NCI-H748 treated with DMSO at 0.1 percent for 48 hours (cell line): ENCODE measurements at places on chromosomes 1 and 21.

DNA sequence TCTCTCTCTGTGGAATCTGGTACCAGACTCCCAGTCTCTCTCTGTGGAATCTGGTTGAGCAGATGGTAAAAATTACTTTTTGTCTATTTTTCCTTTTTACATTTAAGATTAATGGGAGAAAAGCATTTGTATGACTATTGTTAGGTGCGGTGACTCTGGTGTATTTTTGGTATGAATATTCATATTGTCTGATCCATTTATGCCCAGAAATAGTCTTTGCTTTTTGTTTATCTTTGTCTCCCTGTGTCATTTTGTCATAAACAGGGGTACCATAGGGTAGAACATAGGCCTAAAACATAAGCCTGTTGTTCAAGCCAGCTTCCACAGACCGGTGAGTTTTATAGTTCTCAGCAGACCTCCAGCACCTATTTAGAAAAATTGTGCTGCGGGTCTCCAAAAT is 78.7 kb downstream of the ETS2 start:
- DNase-seq: no peak

DNA sequence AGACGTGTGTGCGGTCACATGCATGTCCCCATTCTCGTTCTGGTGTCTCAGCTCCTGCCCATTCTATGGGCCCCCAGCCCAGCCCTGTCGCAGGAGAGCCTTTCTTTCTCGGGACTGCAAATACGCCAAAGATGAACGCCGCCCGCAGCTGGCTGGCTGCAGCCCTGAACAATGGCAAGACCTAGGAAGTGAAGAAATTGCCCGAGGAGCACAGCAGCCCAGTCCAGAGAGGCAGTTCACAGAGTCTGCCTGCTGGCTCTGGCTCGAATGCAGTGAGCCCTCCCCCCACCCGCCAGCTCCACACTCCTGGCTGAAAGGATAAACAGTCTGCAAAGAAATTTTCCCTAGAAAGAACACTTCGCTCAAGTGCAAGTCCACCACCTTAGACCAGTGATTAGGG is 23.3 kb downstream of the PAX7 start:
- DNase-seq: no peak

GRCh38 chr21:38377165-38378088 is 120.6 kb downstream of the KCNJ15 start:
- no peak for DNase-seq

- DNase-seq: no peak
Measured at GRCh38 chr1:226296911-226297310, 12.1 kb downstream of the LIN9 start.

DNA sequence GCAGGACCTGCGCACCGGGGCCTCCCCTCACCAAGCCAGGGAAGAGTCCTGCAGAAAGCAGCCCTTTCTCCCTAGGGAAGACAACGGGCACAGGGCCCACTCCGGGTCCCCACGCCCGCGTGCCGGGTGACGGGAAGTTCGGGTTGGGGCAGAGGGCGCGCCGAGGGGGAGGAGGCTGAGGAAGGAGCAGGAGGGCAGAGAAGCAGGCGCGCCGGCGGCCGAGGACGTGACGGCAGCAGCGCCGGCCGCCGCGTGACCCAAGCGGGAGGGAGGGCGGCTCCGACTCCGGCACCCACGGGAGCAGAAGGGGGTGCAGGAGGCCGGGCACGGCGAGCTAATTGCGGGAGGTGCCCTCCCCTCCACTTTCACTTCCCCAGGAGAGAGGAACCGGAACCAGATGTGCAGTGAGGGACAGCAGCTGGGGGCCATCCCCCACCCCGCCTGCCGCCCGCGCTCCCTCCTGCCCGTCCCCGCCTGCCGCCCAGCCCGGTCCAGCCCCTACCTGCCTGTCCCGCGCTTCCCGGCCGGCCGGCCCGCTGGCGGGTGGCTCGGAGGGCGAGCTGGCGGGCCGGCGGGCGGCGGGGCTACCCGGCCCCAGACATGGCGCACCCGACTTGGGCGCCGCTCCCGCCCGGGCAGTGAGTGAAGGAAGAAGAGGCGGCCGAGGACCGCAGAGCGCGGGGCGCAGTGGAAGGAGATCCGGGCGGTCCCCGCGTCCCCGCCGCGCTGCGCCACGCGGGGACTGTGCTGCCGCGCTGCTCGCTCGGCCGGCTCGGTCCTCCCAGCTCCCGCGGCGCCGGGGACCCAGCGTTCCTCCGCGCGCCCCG is 510 bp downstream of the DENND4B start:
- no peak for DNase-seq

- no peak for DNase-seq
Measured at GRCh38 chr1:81179242-81179641, 621.5 kb upstream of the ADGRL2 start.

DNA sequence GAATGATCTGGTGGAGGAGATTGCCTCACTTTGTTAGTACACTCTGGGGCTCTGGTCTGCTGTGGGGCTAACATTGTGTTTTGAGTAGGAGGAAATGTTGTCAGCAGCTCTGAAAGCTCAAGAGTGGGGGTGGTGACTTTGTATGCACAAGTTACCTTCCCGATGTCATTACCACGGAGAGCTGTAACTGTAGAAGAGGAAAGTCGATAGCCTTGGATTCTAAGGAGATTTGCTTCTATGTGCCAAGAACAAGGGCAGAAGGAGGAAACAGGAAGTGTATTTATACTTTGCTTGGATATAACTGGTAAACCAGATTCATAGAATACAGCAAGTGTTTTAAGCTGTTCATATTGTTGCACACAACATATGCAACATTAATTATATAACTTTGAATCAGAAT is 196.1 kb downstream of the AMY1C start:
- no peak for DNase-seq

GRCh38 chr1:64516803-64517568 is 47.1 kb downstream of the CACHD1 start:
- no peak for DNase-seq

GRCh38 chr1:177020851-177021589 is 143.5 kb downstream of the ASTN1 start:
- no peak for DNase-seq

GRCh38 chr1:110262846-110263631 is 52.9 kb downstream of the KCNC4 start:
- DNase-seq: no peak

DNA sequence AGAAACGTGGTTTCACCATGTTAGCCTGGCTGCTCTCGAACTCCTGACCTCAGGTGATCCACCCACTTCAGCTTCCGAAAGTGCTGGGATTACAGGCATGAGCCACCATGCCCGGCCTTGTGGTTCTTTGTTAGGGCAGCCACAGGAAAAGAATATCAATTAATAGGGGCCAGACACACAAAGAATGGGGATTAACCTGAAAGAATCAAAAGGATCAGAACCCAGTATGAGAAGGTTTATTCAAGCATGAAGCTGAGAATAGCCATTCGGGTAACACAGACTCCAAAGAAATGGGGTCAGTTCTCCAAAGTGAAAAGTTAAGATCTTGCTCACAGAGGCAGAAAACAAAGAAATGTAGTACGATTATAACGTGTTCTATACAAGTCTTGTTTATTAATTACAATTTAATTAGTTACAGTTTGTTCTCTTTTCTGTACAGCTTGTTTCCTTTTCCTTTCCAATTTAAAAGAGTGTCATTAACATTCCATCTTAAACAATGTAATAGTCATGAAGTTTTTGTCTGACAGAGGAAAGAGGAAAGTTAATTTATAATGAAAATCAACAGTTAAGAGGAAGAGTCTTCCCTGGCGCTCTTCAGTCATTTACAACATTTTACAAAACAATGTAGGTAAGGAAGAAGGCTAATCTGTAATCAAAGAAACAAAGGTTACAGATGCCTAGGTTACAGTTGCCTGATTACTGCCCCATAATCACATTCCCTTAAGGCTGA is 51.3 kb upstream of the SLC45A1 start:
- DNase-seq: no peak
